ENCODE measurements at places on chromosomes 2 and 18.

DNA sequence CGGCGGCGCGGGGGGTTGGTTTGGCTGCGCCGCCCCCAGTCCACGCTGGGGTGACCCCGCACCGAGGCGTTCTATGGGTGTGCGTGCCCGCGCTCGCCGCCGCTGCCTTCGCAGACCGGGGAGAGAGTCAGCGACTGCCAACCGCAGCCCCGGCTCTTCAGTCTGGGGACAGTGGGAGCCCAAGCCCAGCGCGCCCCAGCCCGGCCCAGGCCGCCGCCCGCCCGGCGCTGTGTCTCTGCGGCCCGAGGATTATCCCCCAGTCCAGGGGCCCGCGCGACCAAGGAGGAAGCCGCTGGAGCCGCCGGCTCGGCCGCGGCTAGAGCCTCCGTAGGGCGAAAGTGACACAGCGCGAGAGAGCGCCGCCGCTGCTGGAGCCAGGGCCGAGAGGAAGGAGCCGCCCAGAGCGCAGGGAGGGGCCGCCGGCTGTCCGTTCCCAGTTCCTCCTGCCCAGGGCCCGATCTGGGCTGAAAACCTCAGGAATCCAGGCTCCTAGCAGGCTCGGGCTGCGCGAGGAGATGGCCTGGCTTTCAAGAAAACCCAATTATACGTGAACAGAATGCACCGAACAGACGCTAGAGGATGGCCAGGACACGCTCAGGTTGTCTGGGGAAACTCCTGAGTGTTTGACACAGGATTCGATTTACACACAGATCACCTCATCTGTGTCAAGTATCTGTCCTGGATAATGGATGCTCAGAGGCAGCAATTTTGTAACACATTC is 2.4 kb downstream of the CTIF start:
- DNase-seq = peak; percentile 35

DNA sequence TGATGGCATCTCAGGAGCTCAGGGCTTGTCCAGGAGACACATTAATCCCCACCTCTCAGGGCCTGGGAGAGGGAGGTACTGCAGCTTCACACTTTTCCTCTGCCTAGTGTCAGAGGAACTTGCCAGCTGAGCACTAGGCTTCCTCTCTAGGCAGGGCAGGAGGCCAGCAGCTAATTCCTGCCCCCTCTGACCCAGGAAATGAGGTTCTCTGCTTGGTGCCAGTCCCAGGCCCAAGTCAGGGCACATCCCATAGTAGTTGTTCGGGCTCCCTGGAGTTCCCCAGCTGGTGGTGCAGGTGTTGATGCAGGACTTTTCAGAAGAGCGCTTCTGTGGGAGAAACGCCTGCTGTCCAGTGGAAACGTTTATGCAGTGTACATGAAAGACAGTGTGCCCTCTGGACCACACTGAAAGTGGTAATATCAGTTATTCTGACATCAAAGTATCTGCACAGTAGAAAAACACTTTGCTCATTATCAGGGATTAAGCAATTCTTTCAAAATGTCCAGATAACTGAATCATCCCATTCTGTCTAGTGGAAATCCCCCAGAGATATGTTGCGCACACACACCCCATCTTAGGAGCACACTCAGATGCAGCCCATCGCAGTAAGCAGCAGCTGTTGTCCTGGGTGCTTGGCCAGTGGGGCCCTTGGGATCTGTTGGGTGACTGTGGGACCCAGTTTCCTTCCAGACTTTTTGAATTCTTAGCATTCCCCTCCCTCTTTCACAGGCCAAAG is 17.8 kb upstream of the SCLY start:
- DNase-seq = no peak

GRCh38 chr2:101197215-101197745 is 46.1 kb upstream of the TBC1D8 start:
- DNase-seq = no peak

DNA sequence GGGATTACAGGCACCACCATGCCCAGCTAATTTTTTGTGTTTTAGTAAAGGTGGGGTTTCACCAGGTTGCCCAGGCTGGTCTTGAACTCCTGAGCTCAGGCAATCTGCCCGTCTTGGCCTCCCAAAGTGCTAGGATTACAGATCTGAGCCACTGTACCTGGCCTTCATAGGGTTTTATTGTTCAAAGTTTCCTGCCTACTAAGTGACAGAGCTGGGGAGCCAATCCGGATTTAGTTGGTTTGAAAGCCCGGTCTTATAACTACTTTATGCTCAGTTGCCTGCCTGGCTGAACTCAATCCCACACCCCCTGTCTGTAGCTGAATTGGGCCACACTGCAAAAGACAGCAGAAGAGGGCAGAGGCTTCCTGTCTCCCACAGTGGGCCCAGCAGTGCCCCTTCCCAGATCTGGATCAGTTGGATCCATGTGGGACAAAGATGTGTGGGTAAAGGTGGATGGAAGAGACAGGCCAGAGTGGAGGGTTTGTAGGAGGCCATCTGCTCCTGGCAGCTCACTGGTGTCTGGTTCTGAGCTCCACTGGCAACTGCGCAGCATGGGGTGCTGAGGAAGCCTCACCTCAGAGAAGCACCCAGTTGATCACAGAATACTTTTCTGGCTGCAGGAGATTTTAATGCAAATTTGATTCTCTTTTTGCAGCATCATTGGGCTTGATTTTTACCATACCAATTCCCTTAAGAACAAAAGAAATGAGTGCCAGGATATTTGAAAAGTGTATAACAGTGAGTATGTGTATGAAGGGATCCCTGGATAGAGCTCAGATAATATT is 144.9 kb downstream of the DDX1 start:
- no peak for DNase-seq

DNA sequence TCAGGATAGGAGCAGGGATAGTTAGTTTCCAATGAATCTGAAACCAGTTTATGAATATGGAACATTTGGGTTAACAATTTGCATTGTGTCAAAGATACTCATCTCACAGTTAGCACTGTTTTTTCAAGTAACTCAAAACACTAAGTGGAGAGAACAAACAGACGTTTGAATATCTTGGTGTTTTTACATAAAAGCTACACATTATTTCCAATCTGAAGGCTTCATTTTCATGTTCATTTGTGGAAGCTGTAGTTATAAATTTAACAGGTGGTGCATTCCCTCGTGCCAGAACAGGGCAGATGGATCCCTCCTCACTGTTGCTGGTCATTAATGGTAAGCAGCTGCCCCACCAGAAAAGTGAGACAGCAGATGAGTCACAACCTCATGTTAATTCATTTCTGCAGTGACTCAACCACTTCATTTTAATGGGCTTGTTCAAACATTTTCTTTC is 286.9 kb downstream of the TMX3 start:
- no peak for DNase-seq

DNA sequence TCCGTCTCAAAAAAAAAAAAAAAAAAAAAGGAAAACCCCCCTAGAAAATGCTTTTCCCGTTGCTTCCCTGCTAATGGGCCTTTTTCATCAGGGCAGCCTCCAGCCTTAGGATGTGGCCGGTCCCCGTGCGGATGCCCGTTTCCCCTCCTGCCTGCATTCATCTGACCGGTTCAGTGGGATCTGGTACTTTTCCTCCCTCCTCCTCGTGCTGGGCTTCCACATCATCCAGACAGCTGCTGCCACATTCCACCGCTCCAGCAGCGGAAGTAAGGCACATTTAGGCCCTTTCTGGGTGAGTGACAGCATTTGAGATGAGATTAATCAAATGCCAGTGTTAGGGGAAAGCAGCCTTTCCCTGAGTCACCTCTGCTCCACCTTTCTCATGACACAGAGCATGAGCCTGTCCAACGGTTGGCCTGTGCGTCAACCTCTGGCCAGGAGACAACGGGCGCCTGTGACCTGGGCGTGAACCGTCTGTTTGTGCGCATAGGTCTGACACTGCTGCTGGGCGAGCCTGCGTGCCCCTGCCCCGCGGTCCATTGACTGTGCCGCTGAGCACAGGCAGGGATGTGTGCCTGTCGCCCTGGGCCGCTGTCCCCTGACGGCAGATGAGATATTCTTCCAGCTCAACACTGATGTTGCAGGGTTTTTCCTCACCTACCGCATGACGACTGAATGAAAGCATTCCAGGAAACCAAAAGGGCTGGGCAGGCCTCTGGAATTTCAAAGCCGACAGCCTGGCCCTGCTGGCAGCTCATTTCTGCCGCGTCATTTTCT is 174.0 kb downstream of the TGIF1 start:
- no peak for DNase-seq

DNA sequence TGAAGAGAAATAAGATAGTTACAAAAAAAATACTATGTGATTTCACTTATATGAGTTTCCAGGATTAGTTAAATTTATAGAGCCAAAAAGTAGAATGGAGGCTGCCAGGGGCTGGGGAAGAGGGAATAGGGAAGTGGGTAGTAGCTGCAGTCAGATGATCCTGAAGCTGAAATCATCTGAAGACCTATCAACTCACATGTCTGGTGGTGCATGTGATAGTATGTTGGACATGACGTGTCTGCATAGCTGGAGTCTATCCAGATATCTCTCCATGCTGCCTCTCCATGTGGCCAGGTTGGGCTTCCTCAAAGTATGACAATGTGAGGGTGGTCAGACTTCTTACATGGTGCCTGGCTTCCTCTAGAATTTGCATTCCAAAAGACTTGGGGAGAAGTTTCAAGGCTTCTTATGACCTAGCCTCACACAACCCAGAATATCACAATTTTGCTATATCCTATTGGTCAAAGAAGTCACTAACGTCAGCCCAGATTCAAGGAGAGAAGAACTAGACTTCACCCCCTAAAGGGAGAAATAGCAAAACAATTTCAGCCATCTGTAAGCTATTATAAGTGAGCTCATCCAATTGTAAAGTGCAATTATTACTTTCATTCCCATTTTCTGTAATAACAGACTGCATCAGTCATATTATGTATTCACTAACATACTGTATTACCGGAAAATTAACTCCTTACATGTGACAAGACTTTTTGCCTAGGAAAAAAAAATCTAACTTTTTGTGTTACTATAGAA is 14.0 kb upstream of the ZNF396 start:
- no peak for DNase-seq

DNA sequence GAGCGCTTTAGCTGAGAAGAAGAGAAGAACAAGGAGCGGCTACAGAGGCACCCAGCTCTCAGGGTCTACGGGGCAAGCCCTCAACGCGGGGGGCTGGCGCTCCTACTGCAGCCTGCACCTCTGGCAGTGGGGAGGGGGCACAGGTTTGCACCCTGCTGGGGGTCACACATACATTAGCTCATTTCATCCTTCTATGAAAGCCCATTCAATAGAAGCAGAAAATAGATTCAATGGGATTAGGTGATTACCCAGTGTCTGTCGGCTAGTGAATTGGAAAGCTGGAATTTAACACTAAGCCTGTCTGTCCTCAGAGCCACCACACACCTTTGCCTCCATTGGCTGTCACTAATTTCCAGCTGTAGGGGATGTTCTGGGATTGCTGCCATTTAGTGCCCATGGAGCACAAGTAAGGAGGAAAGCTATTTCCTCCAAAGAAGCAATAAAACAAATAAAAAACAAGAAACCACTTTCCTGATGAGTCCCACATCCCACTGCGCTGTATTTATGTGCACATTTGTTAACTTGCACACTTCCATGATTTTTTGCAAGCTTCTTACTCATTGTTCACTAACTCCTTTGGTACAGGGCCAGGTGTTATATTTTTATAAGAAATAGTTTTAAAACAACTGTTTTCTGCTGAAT is 319.6 kb upstream of the REV1 start:
- DNase-seq = no peak

DNA sequence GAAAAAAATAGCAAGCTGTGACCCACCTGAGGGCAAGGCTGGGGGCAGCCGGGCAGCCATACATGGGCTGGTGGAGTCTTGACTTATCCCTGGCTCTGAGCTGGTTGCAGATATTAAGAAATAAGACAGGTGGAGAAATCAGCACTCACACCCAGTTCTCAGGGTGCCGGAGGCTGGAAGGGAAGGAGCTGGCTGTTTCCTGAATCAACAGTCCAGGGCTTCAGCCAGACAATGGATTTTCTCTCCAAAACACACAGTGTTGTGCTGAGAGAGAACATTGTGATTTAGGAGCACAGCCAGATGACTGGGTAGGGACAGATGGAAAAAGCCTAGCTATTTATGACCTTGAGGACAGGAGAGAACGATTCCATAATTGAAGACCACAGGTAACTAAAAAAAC is 208.8 kb downstream of the LDLRAD4 start:
- no peak for DNase-seq

DNA sequence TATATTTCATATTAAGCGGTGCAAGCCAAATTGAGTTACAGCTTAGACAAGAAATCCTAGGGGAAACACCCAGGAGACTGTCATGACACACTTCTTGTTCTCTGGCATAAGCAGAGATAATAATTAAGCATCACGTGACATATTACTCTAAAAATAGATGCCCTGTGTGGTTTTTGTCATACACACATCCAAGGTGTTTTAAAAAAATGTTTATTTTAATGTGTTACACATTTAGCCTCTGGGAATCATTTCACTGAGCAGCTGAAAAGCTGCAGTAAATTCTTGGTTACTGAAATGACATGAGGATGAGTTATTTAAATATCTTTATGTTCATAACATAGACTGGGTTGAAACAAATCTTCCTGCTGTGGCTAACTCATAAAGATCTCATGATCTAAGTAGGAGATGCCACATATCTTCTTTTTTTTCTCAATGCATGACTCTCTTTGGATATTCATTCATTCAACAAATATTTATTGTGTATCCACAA is 38.0 kb upstream of the ERMN start:
- DNase-seq = no peak

GRCh38 chr2:151238527-151239487 is 22.9 kb downstream of the RBM43 start:
- no peak for DNase-seq

GRCh38 chr2:128197059-128197458 is 106.1 kb downstream of the UGGT1 start:
- DNase-seq = no peak

DNA sequence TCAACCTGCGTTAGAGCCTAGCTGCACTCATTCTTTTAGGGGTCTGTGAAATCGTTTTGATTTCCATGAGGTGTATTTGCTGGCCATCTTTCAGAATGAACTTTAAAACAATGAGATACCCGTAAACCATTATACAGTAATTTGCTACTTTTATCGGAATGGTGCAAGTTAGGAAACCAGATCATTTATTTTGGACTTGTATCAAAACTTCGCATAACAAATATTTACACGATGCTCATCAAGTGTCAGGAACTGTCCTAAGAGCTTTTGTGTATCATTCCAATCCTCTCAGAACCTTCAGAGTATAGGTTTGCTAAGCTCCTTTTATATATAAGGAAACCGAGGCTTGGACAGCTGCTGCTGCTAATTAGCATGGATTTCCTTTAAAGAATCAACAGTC is 22.4 kb upstream of the SLC1A4 start:
- DNase-seq = no peak

GRCh38 chr2:62554440-62554839 is 48.4 kb upstream of the TMEM17 start:
- DNase-seq = no peak

DNA sequence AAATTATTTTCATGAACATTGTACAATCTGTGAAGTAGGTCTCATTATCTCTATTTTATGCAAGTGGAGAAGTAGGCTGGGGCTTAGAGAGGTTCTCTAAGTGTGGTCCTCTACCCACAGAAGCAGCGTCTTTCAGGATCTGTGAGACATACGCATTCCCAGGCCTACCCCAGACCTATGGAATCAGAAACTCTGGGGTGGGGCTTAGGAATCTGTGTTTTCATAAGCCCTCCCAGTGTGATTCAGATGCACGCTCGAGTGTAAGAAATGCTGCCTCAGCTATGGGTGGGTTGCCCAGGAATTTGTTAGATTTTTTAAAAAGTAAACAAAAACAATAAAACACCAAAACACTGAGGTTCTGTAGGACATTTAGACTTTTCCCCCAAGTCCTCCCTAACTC is 14.8 kb upstream of the ZAP70 start:
- no peak for DNase-seq
